Motor neuron (in vitro differentiated cells): ENCODE measurements at places on chromosomes 4 and X. TPM values are rescaled to one million over a fixed set of nuclear protein-coding genes. Genes with fewer than 3 reads are reported as not detected.

GRCh38 chrX:30010471-30010870, 204.9 kb upstream of the MAGEB2 start:
- no peak for ATAC-seq

SOX3 gene
- 1.2 TPM in 2 replicates for total RNA-seq

DNA sequence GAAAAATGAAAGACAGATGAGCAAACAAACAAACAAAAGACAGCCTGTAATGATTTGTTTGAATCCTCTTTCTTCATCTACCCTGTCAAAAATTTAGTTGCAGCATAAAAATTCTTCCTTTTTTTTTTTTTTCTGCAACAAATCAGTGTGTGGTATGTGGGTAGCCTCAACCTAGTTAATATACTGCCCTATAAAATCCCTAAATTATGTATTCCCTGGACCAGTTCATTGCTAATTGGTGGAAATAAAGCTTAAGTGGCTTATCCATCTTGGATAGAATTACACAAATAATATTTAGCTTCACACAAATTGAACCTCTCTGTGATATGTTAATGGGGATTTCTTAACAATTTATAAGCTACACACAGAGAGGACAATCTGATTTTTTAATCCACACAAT, 208.4 kb downstream of the NDST4 start:
- no peak for ATAC-seq

- no peak for ATAC-seq
Measured at GRCh38 chr4:40305328-40306170, 29.6 kb upstream of the CHRNA9 start.

GRCh38 chr4:132123870-132124623, 1025.0 kb upstream of the PCDH10 start:
- no peak for ATAC-seq

GRCh38 chrX:51837451-51837850, 56.0 kb upstream of the MAGED1 start:
- no peak for ATAC-seq

NEIL3 gene
- total RNA-seq, result 0.54 and 0.81 TPM in 2 replicates

ASB5 gene
- not detected in 2 replicates for total RNA-seq

GRCh38 chr4:71841336-71841735, 57.5 kb upstream of the GC start:
- ATAC-seq, result no peak
